ENCODE measurements at places on chromosomes 3 and 15.

GRCh38 chr3:45273681-45274515 is 47.8 kb upstream of the TMEM158 start:
- no peak for DNase-seq

- DNase-seq, result peak; percentile 55
Measured at GRCh38 chr15:99446565-99447496, 119.0 kb upstream of the MEF2A start.

DNA sequence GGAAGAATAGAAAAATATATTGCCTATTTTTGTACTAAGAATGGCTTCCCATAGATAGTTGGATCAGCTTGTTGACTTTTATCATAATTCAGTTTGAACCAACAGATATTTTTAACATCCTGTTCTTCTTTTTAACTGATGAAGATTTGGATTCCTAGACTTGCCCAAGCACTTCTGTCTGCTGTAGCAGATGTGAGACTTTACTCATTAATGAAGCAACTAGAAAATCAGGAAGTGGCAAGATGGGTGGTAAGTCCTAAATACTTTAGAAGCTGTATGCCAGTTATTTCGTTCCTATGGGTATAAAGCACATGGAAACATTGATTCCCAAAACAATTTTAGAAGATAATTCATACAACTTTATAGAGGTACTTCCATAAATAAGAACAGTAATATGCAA is 8.4 kb downstream of the PIGB start:
- no peak for DNase-seq

- DNase-seq, result no peak
Measured at GRCh38 chr15:92848852-92849598, 51.1 kb upstream of the CHD2 start.

GRCh38 chr15:83320844-83321243 is 36.4 kb upstream of the BNC1 start:
- DNase-seq, result no peak

GRCh38 chr3:58469096-58469495 is 22.8 kb upstream of the KCTD6 start:
- DNase-seq, result no peak

DNA sequence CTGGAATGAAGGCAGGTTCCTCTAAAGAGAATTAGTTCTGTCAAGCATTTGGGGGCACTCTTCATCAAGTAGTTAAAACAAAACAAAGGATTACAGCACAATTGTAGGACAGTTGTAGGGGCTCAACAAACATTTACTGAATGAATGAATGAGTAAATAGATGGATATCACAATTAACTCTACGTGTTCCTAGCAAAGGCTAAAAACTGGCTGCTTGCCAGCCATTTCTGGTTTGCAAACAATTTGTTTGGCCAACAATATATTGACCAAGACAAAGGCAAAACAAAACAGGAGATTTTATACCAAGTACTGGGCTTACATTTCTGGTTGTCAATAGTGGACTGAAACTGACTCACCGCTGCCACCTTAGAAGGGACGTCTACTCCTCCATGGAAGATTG is 116.8 kb downstream of the ZNF280D start:
- DNase-seq, result peak; percentile 10

- DNase-seq, result no peak
Measured at GRCh38 chr15:49380912-49381311, 42.1 kb upstream of the FGF7 start.

DNA sequence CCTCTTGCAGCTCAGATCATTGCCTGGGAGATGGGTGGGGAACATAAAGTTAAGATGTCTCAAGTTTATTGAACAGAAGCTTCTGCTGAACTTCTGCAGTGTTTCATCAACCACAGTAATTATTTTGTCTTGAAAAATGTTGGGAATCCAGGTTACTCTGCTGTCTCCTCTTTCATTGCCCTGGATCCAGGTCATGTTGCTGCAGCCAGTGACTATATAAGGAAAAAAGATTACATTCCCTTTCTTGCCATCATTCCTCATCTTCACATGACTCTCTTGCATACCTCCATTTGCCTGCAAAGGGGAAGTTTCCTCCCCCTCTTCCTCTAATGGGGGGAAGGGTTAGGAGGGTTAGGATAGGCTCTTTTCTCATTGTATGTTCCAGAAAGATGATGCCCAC is 15.1 kb downstream of the GMNC start:
- DNase-seq, result no peak

GRCh38 chr3:82556113-82556512 is 794.7 kb upstream of the GBE1 start:
- DNase-seq, result peak; percentile 0

GRCh38 chr3:184884359-184885017 is 72.5 kb downstream of the VPS8 start:
- DNase-seq, result no peak

- no peak for DNase-seq
Measured at GRCh38 chr3:99534951-99535704, 103.3 kb upstream of the COL8A1 start.

DNA sequence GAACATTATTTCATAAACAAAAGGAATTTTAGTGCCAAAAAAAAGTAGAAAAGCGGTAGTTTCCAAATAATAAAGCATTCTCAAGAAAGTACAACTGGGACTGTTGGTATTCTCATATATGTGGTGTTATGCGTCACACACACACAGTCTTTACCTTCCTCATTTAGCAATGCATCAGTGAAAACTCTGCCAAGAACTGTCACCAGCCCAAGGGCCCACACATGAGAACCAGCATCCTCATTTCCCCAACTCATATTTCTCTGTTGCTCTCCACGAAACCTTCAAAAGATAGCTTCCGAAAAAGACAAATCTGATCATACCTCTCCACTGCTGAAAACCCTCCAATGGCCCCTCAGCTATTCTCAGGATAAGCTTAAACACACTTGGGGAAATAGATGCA is 150.7 kb downstream of the CADPS start:
- no peak for DNase-seq

DNA sequence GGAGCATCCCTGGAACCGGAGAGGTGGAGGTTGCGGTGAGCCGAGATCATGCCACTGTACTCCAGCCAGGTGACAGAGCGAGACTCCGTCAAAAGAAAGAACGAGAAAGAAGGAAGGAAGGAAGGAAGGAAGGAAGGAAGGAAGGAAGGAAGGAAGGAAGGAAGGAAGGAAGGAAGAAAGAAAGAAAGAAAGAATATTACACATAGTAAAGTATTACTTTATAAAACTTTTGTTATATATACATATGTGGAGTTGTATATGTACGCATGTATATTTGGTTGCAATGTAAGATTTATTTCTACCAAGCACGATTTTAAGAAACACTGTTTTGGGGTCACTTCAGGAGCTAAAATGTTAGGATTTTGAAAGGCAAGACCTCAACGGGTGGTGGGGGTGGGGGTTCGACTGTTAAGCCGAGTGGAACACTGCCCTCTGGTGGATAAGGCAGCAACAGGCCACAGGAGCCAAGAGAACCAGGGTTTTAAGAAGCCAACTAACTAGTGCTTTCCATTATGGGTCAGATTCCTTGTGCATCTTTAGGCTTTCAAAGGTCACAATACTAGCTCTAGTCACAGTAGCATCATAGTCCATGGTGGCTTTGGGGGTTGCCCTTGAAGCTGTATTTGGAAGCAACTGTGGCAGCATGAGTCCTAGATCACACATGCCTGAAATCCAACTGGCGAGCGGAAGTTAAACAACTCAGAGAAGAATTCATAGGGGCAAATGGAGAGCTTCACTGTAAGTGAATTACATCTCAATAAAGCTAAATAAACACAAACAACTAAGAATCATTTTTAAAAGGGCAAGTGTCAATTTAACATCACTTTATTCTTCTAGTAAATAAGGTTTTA is 22.5 kb downstream of the GLB1 start:
- peak; percentile 42 for DNase-seq

GRCh38 chr15:100572362-100572983 is 29.5 kb downstream of the LINS1 start:
- DNase-seq, result no peak
